Activated CD8-positive, alpha-beta memory T cell treated with anti-CD3 and anti-CD28 coated beads, Interleukin-2, amount 10 ng/mL, durations not matched to agents 7 days and 5 days (primary cell): ENCODE measurements at places on chromosomes 7 and 10.
A peak's percentile ranks its signal among the peaks of the same experiment; 100 is the strongest.

GRCh38 chr7:338295-339061, 48.5 kb downstream of the FOXL3 start:
- no peak for DNase-seq

GRCh38 chr10:3783682-3784432, 1.2 kb downstream of the KLF6 start:
- DNase-seq, result no peak

DNA sequence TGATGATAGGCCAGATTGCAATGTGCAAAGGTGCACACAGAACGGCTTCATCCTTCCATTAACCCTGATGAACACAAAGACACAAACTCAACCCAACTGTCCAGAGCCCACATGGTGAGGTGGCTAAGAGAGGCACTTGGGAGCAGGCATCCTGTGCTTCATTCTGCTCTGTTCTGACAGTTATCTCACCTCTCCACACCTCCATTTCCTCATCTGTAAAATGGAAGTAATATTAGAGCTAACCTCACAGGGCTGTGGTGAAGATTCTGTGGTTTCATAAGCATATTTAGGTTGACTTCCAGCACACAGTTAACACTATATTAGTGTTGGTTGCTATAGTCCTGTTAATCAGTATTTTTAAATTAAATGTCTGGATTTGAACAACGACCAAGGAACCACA, 126.3 kb downstream of the TAX1BP1 start:
- no peak for DNase-seq

- no peak for DNase-seq
Observed at GRCh38 chr7:130566168-130566897, 74.4 kb downstream of the MEST start.

DNA sequence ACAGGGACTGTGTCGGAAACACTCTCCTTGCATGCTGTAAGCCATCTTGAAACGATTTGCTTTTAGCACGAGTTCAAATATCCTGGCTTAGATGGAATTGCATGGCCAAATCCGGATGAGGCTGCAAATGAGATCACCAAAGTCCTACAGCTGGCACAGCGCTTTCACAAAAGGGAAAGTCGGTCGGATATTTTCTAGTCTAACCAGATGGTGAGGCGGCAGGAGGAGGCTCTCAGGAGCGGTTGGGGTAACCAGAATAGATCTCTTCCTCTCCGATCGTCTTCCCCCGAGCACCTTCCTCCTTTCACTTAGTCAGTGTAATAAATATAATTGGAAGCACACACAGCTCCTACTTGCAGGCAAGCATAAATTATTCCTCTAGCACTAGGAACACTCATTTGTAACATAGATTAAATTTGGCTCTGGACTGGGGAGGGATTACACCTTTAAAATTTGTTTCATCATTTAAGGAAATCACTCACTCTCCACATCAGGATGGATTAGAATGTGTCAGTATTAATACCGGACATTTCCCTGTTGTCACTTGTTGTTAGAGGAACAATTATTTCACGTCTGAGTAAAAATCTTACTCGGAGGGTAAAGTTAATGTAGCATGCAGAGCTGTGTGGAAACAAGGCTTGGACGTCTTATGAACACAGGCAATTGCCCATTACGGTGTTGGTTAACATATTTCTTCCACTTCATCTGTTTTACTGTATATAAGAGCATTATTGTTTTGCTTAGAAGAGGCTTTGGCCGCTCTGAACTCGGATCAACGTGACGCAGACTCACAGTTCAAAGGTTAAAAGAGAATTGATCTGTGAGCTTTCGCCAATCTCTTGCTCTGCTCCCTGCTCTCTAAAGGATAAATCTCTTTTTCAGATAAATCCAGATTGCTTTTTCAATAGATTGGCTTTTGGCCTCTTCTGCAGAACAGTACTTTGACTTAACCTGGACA, 857.9 kb downstream of the TYW1 start:
- no peak for DNase-seq

GRCh38 chr7:156207306-156207705, 395.0 kb upstream of the SHH start:
- DNase-seq, result no peak

- no peak for DNase-seq
Observed at GRCh38 chr10:80437227-80437626, 16.9 kb upstream of the TSPAN14 start.

- no peak for DNase-seq
Observed at GRCh38 chr10:84613336-84614021, 285.1 kb downstream of the CCSER2 start.

- DNase-seq, result no peak
Observed at GRCh38 chr10:5624701-5625100, 41.7 kb downstream of the ASB13 start.

- DNase-seq, result no peak
Observed at GRCh38 chr7:34220506-34221185, 315.3 kb downstream of the BMPER start.

GRCh38 chr7:926061-927030, 28.1 kb downstream of the ADAP1 start:
- no peak for DNase-seq

DNA sequence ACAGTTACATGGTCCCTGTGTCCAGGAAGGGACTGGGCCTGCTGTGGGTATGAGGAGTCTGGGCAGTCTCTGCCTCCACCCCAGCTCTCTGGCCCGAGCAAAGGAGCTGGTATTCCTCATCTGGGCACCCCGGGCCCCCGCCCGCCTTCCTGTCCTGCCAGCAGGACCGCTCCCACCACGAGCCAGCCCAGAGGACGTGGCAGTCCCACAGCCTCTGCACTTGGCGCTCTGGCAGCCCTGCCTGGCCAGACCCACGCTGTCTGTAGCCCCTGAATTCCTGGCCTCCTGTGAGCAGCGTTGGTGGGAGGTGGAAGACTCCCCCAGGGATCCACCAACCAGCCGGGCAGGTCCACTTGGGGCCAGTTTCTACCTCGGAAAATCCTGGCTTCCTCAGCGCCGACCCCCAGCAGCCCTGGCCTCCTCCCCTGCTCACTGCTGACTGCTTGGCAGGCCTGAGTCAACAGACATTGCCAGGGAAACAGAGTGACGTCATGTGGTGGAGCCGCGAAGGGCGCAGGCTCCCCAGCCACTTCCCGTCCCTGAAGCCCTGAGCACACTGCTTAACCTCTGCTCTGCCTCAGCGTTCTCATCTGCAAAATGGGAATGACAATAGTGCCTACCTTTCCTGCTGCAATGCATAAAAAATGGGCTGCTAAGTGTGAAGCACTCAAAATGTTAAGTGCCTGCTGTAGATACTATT, 21.6 kb upstream of the LIMK1 start:
- peak; percentile 92 for DNase-seq

DNA sequence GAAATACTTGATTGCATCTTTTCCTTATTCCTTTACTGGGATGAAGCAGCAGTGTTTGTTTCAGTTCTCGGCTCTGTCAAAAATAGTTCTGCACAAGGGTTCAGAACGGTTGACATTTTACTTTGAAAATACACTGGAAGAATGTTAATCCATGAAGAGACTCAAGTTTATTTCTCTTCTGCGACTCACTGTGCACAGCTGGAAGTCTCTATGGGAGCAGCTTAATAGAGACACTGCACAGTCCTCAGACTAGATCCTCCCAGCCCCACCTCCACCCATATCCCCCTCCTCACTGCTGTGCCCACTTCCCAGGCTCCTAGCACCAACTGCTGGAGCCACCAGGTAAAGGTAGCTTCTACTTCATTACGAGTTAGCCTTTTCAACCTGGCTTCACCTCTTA, 517.8 kb downstream of the GRID1 start:
- DNase-seq, result no peak

GRCh38 chr7:6376820-6377219, 70.9 kb downstream of the DAGLB start:
- DNase-seq, result no peak

DNA sequence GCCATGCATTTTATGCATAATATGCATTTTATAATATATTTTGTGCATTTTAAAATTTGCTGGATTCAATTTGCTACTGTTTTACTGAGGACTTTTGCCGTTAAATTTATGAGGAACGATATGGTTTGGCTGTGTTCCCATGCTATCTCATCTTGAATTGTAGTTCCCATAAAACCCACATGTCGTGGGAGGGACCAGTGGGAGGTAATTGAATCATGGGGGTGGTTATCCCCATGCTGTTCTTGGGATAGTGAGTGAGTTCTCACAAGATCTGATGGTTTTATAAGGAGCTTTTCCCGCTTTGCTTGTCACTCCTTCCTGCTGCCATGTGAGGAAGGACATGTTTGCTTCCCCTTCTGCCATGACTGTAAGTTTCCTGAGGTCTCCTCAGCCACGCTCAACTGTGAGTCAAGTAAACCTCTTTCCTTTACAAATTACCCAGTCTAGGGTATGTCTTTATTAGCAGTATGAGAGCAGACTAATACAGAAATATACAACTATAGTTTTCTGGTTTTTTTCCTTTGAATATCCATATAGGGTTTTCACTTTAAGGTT, 201.4 kb upstream of the SH2B2 start:
- no peak for DNase-seq

- DNase-seq, result no peak
Observed at GRCh38 chr10:32298075-32298812, 48.7 kb downstream of the EPC1 start.

DNA sequence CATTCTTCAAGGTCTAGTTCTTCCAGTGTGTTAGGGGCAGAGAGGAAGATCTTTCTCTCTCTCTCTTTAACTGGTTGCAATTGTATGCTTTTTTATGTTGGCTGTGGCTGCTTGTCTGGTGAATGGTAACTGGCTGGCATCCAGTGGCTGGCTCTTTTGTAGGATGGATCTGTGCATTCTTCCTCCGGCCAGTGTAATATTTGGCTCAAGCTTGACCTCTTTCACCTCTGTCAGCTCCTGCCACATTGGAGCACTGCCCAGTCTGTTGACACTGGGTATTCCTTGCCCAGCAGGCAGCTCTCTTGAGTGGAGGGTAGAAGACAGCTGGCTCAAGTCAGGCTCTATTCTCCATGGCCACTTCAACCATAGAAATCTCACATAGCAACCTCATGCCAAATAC, 528.3 kb downstream of the PHTF2 start:
- no peak for DNase-seq

DNA sequence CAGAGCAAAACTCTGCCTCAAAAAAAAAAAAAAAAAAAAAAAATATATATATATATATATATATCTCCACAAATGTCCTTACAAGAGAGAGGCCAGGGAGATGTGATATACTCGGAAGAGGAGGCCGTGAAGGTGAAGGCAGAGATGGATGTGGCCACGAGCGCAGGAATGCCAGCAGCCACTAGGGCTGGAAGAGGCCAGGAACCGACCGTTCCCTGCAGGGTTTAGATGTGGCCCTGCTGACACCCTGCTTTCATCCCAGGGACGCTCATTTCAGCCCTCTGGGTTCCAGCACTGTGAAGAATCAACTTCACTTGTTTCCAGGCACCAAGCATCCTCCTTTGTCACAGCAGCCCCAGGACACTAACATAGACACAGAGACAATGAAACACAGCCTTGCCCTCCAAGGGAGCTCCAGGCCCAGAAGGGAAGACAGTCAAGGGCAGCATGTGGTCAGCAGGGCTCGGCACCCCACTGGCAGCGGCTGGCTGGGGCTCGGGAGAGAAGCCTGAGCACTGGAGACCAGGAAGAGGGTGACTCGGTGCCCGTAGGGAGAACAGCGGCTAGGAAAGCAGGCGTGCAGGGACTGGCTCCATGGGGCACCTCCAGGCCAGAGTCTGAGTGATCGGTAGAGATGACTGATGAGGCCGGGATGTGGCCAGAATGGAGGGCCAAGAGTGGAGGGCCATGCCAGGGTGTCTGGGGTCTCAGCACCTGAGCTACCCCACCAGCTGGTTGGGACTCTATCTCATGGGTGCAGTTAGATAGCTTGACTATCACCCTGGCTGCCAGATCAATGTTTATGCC, 7.6 kb downstream of the WDR86 start:
- DNase-seq, result no peak

- DNase-seq, result no peak
Observed at GRCh38 chr10:98236862-98237261, 31.1 kb downstream of the LOXL4 start.

DNA sequence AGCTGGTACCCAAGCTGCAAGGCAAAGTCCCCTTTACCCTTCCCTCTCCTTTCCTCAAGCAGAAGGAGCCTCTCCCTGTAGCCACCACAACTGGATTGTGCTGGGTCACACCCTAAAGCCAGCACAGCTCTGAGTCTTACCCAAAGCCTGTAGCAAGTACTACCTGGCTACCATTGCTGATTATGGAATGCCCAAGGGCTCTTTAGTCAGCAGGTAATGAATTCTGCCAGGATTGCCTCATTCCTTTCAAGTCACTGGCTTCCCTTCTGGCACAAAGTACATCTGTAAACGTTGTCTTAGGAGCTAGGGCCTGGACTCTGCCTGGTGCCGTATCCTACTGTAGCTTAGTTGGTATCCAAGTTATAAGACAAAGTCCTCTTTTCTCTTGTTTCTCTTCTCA, 52.0 kb downstream of the FAS start:
- DNase-seq, result no peak

- DNase-seq, result no peak
Observed at GRCh38 chr7:2573761-2574160, 15.0 kb downstream of the IQCE start.

DNA sequence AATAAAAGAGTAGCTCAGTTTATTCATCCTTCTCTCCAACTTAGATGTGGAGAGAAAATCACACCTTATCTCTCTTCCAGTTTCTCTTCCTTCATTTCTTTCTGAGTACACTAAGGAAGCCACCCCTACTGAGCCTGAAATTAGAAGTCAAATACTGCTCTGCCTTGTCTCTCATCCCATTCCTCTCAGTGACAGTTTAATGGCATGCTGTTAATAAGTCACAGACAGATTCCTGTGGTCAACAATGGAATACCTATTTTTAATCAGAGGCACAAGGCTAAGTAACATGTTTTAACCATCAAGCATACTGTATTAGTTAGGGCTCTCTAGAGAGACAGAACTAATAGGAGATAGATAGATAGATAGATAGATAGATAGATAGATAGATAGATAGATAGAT, 253.2 kb downstream of the HTR7 start:
- no peak for DNase-seq

- peak; percentile 47 for DNase-seq
Observed at GRCh38 chr10:4067531-4067930, 282.5 kb upstream of the KLF6 start.

DNA sequence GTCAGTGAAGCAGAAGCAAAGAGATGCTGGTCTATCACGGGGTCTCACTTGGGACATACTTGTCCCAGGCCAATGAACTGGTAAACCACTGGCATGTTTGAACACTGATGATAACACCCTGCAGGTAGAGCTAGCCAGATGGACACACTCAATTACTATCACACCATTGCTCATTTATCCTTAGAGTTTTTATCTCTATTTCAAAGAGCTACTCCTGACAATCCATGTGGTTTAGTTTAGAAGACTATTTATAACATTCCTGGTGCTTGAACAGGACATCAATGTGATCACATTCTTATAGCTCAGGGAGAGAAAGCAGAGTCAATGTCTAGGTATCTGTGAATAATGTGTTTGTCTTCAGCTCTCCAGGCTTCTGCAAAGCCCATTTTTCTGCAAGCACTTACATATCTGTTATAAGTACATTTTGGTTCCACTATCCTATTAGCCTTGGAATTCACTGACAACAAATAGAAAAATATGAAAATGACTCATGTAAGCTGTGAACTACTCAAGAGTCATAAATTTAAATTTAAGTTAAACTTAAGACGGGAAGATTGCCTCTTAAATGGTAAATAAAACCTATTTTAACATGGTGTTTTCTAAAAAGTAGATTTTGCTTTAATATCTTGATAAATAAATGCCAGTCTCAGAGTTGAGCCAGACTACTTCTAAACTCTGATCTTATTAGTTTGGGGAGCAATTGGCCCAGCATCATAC, 106.7 kb upstream of the MBL2 start:
- no peak for DNase-seq
